ENCODE measurements at places on chromosomes 16 and 17.

GRCh38 chr17:61389670-61390478 is 9.8 kb upstream of the TBX2 start:
- DNase-seq, result peak; percentile 24

DNA sequence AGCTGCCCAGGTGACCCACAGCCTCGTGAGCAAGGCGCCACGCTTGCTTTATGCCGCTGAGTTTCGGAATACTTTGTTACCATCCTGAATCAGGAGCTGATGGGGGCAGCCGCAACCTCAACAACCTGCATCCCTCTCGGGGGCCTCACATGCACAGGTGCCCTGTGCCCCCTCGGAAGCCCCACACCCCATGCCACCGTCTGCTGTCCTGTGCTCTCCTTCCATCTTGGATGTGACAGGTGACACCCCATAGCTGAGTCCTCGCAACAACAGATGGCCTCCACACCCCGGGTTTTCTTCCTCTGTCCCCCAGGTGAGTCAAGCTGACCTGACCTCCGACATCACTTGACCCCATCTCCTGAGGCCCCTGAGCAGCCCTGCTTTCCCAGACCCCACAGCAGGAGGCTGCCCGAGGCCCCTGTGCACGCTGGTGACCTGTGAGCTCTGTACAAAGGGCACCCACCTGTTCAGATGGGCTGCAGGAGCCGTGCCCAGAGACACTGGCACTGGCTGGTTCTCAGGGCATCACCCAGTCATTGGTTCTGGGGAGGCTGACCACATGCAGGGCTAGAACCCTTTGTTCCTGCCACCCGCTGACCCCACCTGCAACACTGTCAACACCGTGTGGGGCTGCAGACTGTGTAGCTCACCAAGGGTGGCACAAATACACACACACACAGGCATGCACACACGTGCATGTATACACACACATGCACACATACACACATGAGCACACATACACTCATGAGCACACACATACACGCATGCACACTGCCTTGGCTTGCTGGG is 57.7 kb downstream of the RMI2 start:
- no peak for DNase-seq

GRCh38 chr17:15289285-15290183 is 24.4 kb upstream of the PMP22 start:
- no peak for DNase-seq

DNA sequence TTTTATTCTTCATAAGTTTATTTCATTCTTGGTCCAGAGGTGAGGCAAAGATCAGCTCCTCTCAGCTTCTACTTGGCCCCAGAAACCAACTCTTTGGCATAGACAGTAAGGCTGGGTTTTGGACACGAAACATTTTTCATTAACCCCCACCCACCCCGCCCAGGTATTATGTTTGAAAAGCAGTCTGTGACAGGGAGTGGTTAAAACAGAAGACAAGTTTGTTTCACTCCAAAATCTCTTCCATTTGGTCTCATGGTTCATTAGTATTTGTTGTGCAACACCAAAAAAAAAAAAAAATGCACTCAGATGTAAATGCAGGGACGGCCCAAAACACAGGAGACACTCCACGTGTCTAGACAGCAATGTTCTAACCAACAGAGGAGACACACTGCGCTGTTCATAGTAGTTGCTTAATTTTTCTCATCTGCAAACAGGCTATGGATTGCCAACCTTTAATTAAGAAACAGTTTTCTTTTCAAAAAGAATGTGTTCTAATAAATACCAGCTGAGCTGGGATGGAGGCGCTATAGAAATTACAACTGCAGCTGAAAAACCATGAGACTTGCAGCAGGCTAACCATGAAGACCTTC is 39.8 kb upstream of the MMP2 start:
- no peak for DNase-seq

DNA sequence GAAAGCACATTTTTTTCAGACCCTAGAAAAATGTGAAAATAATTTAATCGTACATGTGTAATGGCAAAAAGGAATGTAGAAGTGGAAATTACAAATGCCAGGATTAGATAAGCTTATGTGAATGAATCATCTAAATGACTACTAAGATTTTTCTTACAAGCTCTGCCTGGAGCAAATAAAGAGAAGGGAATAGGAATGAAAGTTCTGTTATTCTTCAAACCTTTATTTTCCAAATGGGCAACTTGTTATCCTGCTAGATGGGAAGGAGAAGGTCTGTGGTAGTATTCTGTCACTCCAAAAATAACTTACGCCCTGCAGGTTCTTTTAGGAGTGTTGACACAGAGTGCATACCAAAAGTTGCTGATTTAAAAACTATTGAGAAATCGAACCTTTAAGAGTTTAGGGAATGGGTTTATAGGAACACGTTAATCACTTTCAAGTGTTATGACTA is 9.7 kb downstream of the CTCF start:
- DNase-seq, result no peak

DNA sequence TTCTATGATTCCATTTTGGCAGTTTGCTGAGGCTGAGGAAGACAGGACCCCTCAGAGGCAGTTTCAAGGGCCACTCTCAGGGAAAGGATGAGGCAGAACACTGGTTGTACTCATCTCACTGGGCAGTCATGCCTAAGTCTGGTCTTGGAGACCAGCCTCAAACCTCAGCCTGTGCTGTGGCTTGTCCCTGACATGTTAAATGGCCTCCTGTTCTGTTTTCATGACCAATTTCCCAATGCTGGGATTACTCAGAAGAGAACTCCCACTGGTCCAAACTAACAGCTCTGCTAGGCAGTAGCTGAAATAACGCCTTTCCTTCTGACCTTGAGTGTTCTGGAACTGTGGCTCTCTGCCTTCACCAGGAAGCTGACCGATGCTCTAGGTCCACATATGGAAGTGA is 8.4 kb upstream of the SPDYE4 start:
- DNase-seq, result no peak

DNA sequence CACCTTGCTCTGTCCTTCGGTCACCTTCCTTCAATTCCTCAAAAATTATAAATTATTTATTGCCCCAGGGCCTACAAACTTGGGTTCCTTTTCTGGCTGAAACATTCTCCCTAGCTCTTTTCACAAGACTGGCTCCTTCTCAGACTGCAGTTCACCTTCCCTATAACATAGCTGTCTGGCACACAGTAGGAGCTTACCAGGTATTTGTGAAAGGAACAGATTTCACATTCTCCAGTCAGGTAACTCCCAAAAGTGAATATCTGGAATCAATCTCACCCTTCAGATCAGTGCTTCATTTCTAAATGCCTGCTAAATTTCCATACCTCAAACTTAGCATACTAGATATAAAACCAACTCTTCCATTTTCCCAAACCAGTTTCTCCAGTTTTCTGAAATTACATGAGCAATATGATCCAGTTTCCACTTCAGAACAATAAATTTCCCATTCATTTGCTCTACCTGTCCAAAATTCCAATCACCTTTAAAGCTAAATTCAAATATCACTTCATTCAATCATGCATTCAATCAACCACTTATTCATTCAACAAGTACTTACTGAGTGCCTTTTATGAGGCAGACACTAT is 6.1 kb downstream of the RFFL start:
- no peak for DNase-seq

DNA sequence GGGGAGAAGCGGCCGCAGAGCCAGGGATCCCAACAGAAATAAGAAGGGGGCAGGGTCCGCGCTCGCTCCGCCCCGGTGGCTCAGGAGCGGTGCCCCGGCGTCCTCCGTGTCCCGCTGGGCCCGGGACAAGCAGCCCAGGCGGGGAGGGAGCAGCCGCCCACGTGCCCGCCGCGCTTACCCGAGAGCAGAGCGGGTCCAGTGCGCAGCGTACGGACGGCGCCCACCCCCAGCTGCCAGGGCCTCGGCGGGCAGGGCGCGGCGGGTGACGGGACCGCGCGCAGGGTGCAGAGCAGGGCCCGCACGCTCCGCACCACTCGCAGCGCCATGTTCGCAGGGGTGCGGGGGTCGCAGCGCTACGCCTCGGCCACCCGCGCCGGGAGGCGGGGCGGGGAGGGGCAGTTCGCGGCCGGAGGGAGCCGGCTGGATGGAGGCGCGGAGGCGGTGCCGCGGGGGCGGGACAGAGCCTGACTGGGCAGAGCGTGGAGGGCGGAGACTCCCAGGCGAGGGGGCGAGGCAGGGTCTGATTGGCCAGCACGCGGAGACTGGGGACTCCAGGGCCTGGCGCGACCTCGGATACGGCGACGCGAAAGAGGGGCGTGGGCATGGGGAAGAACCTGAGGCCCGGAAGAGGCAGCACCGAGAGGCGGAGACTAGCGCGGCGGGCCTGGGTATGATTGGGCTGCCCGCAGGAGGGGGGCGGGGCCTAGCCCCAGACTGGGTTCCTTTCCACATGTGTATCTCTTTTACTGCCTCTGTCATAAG is at the start of gene GCSH:
Gene GCSH, minus strand, starts transcription at position 443 of the 762 bp plus-strand sequence. Its CDS starts 117 bp downstream, at position 326.
- DNase-seq, result peak; percentile 99

- DNase-seq, result no peak
Measured at GRCh38 chr17:4796552-4796920, 572 bp downstream of the PSMB6 start.

- no peak for DNase-seq
Measured at GRCh38 chr17:2982854-2983253, 80.6 kb downstream of the OR1D5 start.

DNA sequence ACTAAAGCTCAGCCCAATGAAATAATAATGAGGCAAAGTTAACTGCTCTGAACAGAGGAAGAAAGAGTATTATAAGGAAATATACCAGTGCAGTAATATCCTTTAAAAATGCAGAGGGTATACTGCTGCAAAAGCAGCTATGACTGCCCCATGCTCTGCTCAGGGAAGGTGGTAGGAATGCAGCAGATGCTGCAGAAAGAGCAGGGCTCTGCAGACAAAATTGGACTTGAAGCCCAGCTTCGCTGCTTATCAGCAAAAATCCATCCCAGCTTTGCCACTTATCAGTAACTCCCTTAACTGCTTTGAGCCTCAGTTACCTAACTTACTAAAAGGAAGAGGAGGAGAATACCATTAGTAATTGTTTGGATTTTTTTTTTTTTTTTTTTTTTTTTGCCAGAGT is 533.8 kb upstream of the CDH5 start:
- no peak for DNase-seq

- DNase-seq, result no peak
Measured at GRCh38 chr17:58325976-58326468, 2.6 kb downstream of the TSPOAP1 start.

DNA sequence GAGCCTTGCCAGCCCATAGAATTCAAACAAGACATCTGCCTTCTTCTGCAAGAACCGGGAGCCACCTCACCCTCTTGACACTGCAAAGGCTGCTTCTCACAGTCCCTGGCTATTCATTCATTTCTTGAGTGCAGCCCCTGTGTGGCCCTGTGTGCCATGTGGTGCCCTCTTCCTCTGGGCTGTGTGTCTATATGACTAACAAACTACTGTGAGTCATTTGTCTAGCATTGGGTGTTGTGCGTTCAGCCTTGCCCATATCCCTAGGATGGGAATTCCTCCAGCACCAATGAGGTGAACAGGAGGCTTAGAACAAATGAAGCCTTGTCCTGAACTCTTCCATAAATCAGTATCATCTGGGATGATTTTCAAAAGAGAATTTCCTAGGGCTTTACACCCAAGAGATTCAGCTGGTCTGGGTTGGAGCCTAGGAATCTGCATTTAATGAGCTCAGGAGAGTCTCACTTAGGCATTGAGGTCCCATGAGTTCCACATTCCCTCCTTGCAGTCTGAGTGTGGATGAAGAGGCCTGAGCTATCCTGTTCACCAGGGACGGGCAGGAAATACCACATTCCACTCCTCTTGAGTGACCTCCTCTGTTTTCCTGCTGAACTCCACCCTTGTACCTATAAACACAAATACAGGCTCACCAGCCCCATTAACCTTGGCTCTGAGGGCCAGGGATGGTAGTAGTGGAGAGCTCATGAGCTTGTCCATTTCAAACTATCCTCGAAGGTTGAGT is 308.7 kb upstream of the N4BP1 start:
- no peak for DNase-seq

- DNase-seq, result no peak
Measured at GRCh38 chr17:40613467-40614154, 34.0 kb downstream of the SMARCE1 start.

DNA sequence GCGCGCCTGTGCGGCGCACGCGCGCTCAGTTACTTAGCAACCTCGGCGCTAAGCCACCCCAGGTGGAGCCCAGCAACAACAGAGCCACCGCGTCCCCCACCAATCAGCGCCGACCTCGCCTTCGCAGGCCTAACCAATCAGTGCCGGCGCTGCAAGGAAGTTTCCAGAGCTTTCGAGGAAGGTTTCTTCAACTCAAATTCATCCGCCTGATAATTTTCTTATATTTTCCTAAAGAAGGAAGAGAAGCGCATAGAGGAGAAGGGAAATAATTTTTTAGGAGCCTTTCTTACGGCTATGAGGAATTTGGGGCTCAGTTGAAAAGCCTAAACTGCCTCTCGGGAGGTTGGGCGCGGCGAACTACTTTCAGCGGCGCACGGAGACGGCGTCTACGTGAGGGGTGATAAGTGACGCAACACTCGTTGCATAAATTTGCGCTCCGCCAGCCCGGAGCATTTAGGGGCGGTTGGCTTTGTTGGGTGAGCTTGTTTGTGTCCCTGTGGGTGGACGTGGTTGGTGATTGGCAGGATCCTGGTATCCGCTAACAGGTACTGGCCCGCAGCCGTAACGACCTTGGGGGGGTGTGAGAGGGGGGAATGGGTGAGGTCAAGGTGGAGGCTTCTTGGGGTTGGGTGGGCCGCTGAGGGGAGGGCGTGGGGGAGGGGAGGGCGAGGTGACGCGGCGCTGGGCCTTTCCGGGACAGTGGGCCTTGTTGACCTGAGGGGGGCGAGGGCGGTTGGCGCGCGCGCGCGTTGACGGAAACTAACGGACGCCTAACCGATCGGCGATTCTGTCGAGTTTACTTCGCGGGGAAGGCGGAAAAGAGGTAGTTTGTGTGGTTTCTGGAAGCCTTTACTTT is at the start of gene UBB:
Gene UBB, plus strand, starts transcription at position 452 of the 856 bp plus-strand sequence. CDS start 817 bp downstream, outside the sequence.
- DNase-seq, result peak; percentile 94

- DNase-seq, result no peak
Measured at GRCh38 chr17:76281573-76282371, 16.6 kb downstream of the UBALD2 start.

DNA sequence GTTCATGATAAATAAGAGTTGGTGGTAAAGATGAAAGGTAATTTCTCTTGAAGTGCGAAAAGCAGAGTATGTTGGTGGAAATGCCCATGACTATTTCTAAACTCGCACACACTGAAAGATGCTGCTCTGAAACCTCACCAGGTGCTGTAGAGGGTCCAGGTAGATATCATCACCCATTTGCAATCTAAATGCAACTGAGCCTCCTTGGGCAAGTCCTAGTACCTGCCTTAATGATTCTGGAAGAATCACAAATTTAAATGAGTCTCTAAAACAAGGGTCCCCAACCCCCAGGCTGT is 5.9 kb upstream of the MMD start:
- DNase-seq, result no peak

- DNase-seq, result no peak
Measured at GRCh38 chr17:27846042-27846655, 45.8 kb upstream of the NOS2 start.

GRCh38 chr17:66665194-66665593 is 169.7 kb upstream of the CACNG5 start:
- no peak for DNase-seq
